ENCODE measurements at places on chromosomes 2 and 18. TPM values are rescaled to one million over a fixed set of nuclear protein-coding genes. Genes with fewer than 3 reads are reported as not detected.

The ADAM23 gene
- 14.5 TPM for polyA plus RNA-seq

DNA sequence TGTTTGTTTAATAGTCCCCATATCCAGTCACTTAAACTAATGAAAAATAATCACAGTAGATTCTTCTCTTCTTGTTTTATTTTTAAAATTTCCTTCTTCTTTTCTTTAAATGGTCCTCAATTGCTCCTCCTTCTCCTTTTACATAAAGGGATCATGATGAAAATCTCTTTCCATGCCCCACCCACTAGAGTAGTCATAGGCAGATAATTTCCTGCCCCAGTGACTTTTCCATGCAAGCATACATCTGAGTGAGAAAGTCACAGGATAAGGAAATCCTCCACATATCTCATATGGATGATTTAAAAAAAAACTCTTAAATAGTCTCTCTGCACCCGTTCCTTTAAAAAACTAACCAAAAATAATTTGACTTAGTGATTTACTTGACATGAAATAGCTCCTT is 552.3 kb upstream of the SETBP1 start:
- DNase-seq: no peak

DNA sequence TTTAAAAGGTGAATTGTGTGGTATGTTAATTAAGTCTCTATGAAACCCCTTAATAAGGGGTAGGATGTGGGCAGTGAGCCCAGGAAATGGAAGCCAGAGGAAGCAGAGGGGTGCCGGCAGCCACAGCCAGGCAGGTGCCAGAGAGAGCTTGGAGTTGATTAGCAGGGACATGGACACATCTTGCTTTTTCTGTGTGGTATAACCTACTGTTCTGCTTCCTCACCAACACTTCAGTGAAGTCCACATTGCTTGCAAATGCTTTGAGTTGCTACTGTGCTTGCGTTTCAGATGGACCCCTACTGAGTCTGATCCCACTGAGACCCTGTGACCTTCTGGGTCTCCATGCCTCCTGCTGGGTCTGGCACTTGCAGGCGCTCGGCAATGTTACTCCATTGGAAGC is 30.3 kb upstream of the ARHGEF4 start:
- no peak for DNase-seq

The RELCH gene
- 15.7 TPM for polyA plus RNA-seq

- no peak for DNase-seq
Observed at GRCh38 chr2:135786823-135787222, 45.2 kb downstream of the UBXN4 start.

The ABCG5 gene
- polyA plus RNA-seq: 0.16 TPM

The RGPD4 gene
- polyA plus RNA-seq: 2.7 TPM

GRCh38 chr2:238784671-238785527 is 63.0 kb upstream of the TWIST2 start:
- DNase-seq: peak; percentile 85
